ENCODE measurements at places on chromosomes 13 and 19.

DNA sequence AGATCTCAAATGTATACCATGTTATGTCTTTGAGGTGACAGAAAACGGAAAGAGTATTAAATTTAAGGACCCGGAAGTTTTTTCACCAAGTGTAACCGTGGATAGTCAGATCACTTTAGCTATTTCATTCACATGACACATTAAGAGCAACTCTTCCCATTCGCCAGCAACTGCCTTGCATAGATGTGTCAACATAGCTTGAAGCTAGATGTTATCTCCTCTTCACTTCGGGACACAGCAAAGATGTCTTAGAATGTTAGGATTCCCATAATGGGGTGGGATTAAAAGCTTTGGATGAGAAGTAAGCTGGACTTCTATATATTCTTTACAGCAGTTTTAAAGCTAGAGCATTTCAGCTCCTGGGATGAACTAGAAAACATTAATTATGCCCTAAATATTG lies 1135.9 kb upstream of the PCDH20 start:
- DNase-seq: no peak

DNA sequence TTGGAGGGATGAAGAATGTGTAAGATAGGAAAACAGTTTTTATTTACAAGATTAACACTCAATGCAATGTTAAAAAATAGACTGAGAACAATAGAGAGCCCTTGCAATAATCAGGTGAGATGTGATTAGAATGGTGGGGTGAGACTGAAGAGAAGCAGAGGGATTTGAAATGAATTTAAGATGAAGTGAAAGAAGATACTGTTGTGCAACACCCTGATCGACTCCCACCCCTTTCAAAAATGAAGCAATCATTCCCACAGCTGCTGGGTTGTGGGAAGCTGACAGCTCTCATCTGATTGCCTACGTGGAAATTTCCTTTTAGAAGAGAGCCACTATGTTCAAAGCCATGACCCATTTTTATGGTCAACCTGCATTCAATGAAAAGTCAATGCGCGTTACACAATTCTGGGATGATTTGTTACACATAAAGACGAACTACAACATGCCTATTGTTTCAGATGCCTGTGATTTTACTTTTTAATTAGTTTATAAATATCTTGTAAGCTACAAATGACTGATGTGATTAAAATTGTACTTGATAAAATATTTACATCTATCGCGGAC lies 1374.8 kb downstream of the PCDH9 start:
- no peak for DNase-seq

- DNase-seq: peak; percentile 48
These were observed at the start of gene ZNF613 for GRCh38 chr19:51926784-51927741. ZNF613 (plus strand) TSS chr19:51927472; CDS start chr19:51936221, 8,749 bp downstream.

DNA sequence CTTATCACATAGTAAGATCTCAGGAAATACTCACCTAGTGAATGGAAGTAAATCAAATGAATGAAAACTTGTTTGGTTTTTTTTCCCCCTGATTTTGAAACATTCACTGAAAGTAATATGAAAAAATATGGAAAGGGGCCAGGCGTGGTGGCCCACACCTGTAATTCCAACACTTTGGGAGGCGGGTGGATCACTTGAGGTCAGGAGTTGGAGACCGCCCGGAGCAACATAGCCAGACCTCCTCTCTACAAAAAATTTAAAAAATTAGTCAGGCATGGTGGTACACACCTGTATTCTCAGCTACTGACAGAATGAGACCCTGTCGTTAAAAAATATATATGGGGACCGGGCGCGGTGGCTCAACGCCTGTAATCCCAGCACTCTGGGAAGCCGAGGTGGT lies 149.6 kb downstream of the SIPA1L3 start:
- no peak for DNase-seq

- no peak for DNase-seq
These were observed 97.2 kb downstream of the EPSTI1 start for GRCh38 chr13:42894765-42895243.

- DNase-seq: no peak
These were observed 76.7 kb downstream of the TEX26 start for GRCh38 chr13:31009166-31009565.

- DNase-seq: no peak
These were observed 2.6 kb downstream of the ZSWIM4 start for GRCh38 chr19:13797870-13798269.

GRCh38 chr19:4993683-4994082 lies 24.8 kb downstream of the KDM4B start:
- DNase-seq: no peak

DNA sequence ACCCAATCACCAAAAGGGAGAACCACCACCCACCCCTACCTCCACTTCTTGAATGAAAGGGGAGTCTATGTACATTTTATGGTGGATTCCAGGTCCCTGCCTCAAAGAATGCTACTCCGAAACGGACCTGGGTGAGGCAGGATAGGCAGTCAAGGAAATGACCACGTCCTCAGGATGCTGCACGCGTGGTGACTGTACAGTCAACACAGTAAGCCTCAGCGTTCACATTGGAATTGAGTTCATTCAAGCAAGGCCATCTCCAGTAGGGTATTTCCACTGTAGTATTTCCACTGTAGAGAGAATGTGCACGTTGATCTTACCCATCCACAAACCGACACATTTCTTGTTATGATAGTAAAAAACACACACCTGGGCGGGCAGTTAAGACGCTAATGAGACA lies 16.9 kb downstream of the ZSCAN5C start:
- no peak for DNase-seq

- no peak for DNase-seq
These were observed 42.1 kb downstream of the FOXO1 start for GRCh38 chr13:40624383-40624782.

DNA sequence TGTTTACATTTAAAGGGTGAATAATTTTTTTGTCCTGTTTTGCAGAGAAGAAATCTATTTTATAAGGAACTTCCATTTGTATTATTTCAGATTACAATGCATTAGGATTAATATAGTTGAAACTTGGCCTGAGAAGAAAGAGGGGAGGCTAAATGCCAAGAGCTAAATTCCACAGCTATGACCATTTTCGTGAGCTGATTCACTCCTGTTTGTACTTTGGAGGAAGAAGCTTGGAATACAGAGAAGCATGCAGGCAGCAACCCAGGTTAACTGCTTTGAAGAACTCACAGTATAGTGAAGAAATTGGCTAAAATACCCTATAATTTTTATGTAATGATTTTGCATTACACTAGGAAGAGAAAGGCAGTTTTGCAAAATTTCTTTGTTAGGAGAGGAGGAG lies 309.4 kb upstream of the KLF12 start:
- DNase-seq: no peak

DNA sequence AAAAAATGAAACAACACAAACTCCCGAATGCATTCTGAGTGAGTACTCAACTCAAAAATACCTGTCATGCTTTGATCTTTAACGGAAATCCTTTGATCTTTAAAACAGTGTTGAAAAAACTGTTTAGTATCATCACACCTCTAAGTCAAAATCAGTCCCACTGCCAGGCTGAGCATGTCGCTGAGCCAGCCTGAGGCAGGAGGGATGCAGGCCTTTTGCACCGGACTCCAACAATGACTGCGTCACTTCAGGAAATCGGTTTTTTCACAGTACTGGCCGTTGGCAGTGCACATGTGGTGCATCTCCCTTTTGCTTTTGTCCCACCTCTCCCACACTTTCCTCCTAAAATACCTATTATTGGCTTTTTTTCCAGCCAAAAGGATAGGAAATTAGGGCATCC lies 78.2 kb downstream of the SHISA2 start:
- no peak for DNase-seq

GRCh38 chr13:73722120-73722519 lies 412.1 kb downstream of the KLF12 start:
- no peak for DNase-seq

DNA sequence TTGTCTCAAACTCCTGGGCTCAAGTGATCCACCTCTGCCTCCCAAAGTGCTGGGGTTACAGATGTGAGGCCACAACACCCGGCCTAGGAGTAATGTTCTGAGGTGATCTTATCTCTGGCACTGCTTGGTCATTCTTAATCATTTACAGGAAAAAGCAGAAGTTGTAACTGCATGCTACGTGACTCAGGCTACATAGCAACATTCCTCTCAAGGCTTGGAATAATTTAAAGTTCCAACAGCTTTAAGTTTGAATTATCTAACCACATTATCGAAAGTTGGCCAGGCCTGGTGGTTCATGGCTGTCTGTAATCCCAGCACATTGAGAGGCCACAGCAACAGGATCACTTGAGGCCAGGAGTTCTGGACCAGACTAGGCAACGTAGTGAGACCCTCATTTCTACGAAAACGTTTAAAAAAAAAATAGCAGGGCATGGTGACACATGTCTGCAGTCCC lies 3.9 kb upstream of the B9D2 start:
- DNase-seq: no peak

GRCh38 chr19:39795001-39795400 lies 16.3 kb downstream of the LEUTX start:
- DNase-seq: no peak

- no peak for DNase-seq
These were observed 7.7 kb downstream of the ZIC5 start for GRCh38 chr13:99963816-99964339.

DNA sequence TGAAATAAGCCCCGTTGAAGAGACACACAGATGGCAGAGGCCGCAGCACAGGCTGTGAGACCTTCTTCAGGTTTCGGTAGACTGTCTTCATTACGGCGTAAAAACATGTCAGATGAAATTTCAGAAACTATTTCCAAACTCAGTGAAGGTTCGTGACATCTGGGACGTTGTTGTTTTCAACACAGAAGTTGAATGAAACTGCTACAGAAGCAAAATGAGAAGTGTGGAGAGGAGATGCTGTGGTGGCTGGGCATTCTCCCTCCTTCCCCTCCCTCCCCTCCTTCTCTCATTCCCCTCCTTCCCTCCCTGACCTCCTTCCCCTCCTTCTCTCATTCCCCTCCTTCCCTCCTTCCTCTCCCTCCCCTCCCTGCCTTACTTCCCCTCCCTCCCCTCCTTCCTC lies 113.6 kb downstream of the ATP11A start:
- DNase-seq: no peak

GRCh38 chr19:45115809-45116615 lies 23.0 kb downstream of the PPP1R37 start:
- DNase-seq: no peak

- no peak for DNase-seq
These were observed 7.5 kb upstream of the CTXN1 start for GRCh38 chr19:7933411-7933810.

GRCh38 chr13:109717686-109718085 lies 68.7 kb downstream of the IRS2 start:
- no peak for DNase-seq

- no peak for DNase-seq
These were observed 13.9 kb upstream of the SIAH3 start for GRCh38 chr13:45865414-45865813.

DNA sequence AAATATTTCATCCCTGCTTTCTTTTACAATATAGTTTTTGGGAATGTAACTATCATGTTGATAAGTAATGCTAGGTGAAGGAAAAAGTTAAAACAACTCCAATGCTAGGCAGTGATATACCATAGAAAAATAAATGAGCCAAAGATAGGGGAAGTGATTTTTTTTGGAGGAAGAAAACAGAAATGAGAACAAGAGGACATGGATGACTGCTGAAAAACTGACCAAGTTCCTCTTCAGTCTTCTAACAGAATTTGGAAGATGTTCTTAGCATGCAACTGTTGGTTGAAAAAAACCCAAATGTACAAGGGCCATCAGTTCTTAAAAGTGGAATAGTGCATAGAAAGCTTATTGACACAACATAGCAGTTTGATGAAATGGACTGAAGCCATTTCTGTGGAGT lies 262.5 kb upstream of the STARD13 start:
- no peak for DNase-seq

Measured in tibial nerve (tissue), 4 donors.